Spinal cord (tissue), 10 donors: ENCODE measurements at places on chromosomes 12 and 14.

DNA sequence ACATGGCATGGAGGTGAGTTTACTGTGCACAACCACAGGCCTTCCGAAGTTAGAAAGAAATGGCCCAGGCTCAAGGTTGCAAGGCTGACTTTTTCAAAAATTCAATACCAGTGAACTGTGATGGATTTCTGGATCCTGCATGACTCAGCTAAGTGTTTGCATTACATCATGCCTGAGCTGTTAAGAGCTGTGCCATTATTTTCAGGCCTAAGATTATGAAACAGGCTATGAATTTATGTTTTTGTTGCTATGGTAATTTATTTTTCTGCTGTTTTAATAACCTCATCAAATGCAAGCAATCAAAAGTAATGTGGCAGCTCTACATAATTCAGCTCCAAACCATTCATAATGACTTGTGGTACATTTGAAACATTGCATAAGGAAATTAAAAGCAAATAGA is 457.7 kb upstream of the TMEM132C start:
- DNase-seq, result no peak

DNA sequence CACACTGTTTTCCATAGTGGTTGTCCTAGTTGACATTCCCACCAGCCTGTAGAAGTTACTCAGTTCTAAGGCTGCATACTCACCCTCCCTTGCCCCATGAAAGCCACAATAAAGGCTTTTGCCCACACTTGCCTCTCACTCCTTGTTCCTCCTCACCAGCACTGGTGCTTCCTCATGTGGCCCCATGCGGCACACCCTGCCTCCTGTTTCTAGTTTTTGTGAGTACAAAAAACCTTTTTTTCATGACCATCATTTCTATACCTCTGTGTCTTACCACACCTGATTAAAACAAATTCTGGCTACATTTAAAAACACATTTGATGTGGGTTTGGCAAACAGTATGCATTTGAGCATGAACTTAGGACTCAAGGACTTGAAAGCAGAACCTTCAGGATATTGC is 40.7 kb upstream of the RIN3 start:
- DNase-seq, result no peak

- no peak for DNase-seq
These were observed 255.8 kb upstream of the HMGA2 start for GRCh38 chr12:65568517-65568916.

GRCh38 chr12:16158050-16158449 is 119.4 kb downstream of the SLC15A5 start:
- DNase-seq, result no peak

DNA sequence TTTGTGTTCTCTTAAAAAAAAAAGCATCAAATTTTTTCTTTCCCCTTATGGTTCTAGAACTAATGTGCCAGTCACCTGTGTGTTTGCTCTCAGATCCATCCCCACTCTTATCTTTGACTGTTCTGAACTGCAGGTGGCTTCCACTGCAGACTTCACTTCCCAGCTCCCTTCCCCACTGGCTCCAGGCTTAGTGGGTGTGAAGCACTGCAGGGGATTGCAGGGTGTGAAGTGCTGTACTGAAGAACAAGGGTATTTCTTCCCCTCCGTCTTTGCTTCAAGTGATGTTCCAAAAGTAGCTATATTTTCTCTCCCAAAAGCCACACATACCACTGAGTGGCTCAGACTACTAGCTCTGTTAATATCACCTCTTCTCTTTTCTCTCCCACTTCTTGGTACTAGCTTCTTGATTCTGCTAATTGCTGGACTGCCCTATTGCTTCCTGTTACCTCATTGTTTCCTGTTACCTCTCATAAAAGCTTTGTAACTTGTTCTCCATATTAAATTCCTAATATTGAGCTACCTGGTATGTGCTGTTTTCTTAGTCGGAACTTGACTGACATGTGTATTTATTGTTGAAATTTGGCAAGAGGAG is 115.4 kb upstream of the PRICKLE1 start:
- no peak for DNase-seq

DNA sequence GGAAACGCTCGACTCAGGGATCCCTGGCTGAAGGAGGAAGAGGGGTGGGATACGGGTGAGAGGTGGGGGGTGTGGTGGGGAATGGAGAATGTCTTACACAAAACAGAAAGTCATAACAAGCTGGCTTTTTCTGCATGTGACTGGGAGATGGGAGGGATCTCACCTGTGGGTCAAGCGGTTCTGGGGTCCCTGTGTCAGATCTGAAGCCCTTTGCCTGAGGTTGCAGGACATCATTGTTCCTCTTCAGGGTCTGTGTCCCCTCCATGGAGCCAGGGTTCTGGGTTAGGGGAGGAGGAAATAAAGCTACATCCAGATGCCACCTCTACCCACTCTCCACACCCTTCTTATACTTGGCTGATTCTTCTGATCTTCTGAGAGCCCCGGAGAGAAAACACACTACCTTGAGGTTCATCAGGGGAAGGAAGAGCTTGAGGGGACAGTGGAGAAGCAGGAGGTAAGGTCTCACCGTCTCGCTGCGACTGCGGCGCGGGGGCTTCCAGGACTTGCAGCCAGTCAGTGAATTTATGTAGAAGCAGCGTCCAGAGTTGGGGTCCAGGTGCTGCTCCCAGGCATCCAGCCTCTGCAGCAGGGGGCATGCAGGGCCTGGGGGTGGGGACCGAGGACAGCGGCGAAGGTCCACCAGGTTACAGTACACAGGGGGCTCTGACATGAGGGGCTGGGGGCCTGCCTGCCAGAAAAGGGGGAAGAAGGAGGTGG is 2.5 kb downstream of the ARHGAP9 start:
- DNase-seq, result no peak

DNA sequence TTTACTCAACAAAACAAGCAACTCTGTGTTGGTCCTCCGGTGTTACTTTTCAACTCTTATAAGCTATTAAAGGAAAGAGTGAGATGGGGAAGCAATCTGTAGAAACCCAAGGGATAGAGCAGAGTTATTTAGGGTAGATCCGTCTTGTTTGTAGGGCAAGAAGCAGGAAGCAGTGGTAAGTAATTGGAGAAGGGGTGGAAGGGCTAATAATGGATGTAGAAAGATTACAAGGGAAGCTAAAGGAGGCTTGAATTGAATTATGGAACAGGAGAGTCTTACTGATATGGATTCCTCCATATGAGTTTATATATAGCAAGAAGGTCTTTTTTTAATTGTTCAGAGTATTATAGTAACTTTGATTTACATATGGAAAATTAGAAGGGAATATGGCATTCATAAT is 72.7 kb downstream of the MNAT1 start:
- no peak for DNase-seq
